ENCODE measurements at places on chromosomes 4 and X. TPM values are rescaled to one million over a fixed set of nuclear protein-coding genes. Genes with fewer than 3 reads are reported as not detected.

GRCh38 chrX:98371994-98372393 is 1488.3 kb downstream of the RPA4 start:
- H3K4me1 ChIP-seq, result no peaks in the 10 kb centered on the region
- H3K4me3 ChIP-seq, result no peak overlapping the region
- no peaks in the 10 kb centered on the region for H3K27me3 ChIP-seq
- no peak for DNase-seq
- H3K27ac ChIP-seq, result no peak overlapping the region

SNCA gene
- total RNA-seq, result 8.4 TPM

NLGN3 gene
- 0.67 TPM for total RNA-seq

DNA sequence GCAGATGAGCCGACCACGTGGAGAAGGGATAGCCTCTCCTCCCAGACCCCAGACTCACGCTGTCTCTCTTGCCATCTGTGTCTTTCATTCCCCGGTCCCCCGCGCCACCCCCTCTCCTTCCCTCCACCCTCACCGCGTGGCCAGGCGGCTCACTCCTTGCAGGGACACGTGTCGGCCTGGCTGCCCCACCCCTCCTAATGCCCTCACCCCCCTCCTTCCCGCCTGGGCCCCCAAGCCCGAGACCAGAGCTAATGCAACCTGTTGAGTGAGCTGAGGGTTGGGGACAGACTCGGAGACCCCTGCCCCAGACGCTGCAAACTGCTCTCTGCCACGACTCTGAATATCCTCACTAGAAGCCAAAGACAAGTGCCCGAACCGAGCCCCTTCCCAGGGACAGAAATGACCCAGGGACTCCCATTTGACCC is 1.8 kb downstream of the SLC38A5 start:
- H3K36me3 ChIP-seq, result no peaks in the 10 kb centered on the region
- no peak overlapping the region for H3K27ac ChIP-seq
- no peak for DNase-seq
- H3K4me3 ChIP-seq, result no peak overlapping the region
- no peaks in the 10 kb centered on the region for H3K27me3 ChIP-seq

DNA sequence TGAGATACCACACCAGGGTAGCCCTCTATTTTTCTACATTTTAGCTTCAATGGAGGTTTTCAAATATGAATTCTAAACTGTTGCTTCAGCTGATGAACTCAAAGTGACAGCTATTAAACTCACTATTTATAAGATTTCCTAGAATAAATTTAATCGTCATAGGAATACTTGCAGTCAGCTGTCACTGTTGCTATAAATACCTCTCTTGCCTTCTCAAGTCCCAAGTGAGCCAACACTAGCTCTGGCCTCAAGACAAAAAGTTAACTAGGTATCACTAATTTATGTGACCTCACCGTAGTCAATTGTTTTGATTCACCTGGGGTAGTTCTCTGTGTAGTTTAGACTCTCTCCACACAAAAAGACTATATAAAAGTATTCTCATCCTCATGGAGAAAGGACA is 34.3 kb upstream of the PROM1 start:
- H3K36me3 ChIP-seq, result no peaks in the 10 kb centered on the region
- H3K27ac ChIP-seq, result no peak overlapping the region
- no peaks in the 10 kb centered on the region for H3K4me1 ChIP-seq

- H3K27ac ChIP-seq, result no peak overlapping the region
- no peaks in the 10 kb centered on the region for H3K36me3 ChIP-seq
- H3K4me3 ChIP-seq, result no peak overlapping the region
- H3K4me1 ChIP-seq, result no peaks in the 10 kb centered on the region
- DNase-seq, result no peak
Measured at GRCh38 chrX:49251325-49251724, 13.2 kb downstream of the FOXP3 start.

STOX2 gene
- 2.1 TPM for total RNA-seq

- no peaks in the 10 kb centered on the region for H3K27me3 ChIP-seq
- no peak overlapping the region for H3K27ac ChIP-seq
- no peak overlapping the region for H3K4me3 ChIP-seq
- no peaks in the 10 kb centered on the region for H3K36me3 ChIP-seq
- DNase-seq, result no peak
- no peaks in the 10 kb centered on the region for H3K4me1 ChIP-seq
Measured at GRCh38 chr4:170875868-170876267, 786.1 kb upstream of the AADAT start.

PRAF2 gene
- 3.2 TPM for total RNA-seq

F8A3 gene
- total RNA-seq, result 7.5 TPM

DGKQ gene
- total RNA-seq, result 14.1 TPM

- H3K36me3 ChIP-seq, result no peaks in the 10 kb centered on the region
- DNase-seq, result no peak
- no peaks in the 10 kb centered on the region for H3K4me1 ChIP-seq
- H3K27me3 ChIP-seq, result no peaks in the 10 kb centered on the region
- no peak overlapping the region for H3K4me3 ChIP-seq
- no peak overlapping the region for H3K27ac ChIP-seq
Measured at GRCh38 chr4:162804351-162804924, 362.3 kb downstream of the NAF1 start.

GRCh38 chr4:24775032-24775605 is 20.3 kb upstream of the SOD3 start:
- H3K4me3 ChIP-seq, result no peak overlapping the region
- H3K27ac ChIP-seq, result no peak overlapping the region
- H3K27me3 ChIP-seq, result no peaks in the 10 kb centered on the region
- H3K36me3 ChIP-seq, result no peaks in the 10 kb centered on the region

DNA sequence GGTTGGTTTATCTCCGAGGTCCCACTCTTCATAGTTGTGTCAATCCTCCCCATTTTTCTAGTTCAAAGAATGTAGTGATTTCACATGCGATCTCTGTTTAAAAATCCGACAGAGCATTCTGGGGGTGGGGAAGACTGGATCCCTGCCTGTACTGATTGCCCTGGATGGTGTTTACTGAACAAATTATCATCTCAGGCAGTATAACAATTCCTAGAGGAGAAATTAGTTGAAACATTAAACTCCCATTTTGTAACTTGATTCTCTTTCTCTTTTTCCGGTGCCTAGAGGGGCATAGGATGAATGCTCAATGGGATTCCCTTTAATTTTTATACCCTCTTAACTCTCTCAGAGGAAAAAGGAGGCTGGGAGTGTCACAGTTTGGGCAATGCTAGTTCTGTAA is 10.0 kb upstream of the CWH43 start:
- H3K27ac ChIP-seq, result no peak overlapping the region
- H3K36me3 ChIP-seq, result no peaks in the 10 kb centered on the region
- DNase-seq, result no peak
- H3K4me1 ChIP-seq, result no peaks in the 10 kb centered on the region
- H3K27me3 ChIP-seq, result no peaks in the 10 kb centered on the region
- H3K4me3 ChIP-seq, result no peak overlapping the region

GRCh38 chrX:80817002-80817401 is 7.3 kb upstream of the BRWD3 start:
- no peaks in the 10 kb centered on the region for H3K4me1 ChIP-seq
- no peak overlapping the region for H3K27ac ChIP-seq
- H3K36me3 ChIP-seq, result no peaks in the 10 kb centered on the region
- H3K27me3 ChIP-seq, result no peaks in the 10 kb centered on the region
- H3K4me3 ChIP-seq, result no peak overlapping the region

GNRHR gene
- total RNA-seq, result not detected

GRCh38 chrX:13774696-13775095 is 40.1 kb downstream of the OFD1 start:
- no peaks in the 10 kb centered on the region for H3K27me3 ChIP-seq
- H3K4me3 ChIP-seq, result no peak overlapping the region
- no peaks in the 10 kb centered on the region for H3K4me1 ChIP-seq

GRCh38 chr4:53066155-53066554 is 204.0 kb downstream of the RASL11B start:
- H3K4me3 ChIP-seq, result no peak overlapping the region
- H3K36me3 ChIP-seq, result no peaks in the 10 kb centered on the region
- no peaks in the 10 kb centered on the region for H3K27me3 ChIP-seq
- H3K4me1 ChIP-seq, result no peaks in the 10 kb centered on the region
- DNase-seq, result no peak

Data from Caco-2 (cell line).